ENCODE measurements at places on chromosomes 3 and 15.

GRCh38 chr3:66479532-66479947 lies 21.3 kb downstream of the LRIG1 start:
- DNase-seq: no peak

GRCh38 chr3:25585361-25586166 lies 79.1 kb downstream of the TOP2B start:
- no peak for DNase-seq

DNA sequence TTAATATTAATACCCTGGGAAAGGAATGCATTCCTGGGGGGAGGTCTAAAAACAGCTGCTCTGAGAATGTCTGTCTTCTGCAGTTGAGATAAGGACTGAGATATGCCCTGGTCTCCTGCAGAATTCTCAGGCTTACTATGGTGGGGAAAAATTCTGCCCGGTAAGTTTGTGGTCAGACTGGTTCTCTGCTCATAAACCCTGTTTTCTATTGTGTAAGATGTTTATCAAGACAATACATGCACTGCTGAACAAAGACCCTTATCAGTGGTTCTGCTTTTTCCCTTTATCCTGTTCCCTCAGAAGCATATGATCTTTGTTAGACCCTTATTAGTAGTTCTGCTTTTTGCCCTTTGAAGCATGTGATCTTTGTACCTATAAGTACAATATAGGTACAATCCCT lies 494.6 kb downstream of the CNTN6 start:
- no peak for DNase-seq

DNA sequence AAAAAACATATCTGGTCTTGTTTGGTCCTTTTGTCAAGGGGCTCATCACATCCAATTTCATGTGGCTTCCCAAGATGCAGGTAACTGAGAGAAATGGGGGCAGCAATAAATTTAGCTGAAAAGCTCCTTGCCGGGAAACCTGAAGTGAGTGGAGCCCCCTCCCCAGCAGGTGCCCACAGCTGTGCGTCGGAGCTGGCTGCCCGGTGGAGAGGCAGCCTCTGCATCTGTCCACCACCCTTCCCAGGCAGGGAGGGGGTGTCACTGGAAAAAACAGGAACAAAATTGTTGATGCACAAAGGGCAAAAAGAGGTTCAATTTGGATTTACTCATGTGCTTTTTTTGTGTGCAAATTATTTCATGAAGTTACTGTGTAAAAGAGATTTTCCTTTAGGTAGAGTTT lies 249.4 kb upstream of the LYSMD4 start:
- DNase-seq: no peak

- DNase-seq: no peak
Observed at GRCh38 chr3:89628856-89629670, 521.6 kb downstream of the EPHA3 start.

GRCh38 chr15:81865850-81866537 lies 179.8 kb downstream of the MEX3B start:
- DNase-seq: no peak

DNA sequence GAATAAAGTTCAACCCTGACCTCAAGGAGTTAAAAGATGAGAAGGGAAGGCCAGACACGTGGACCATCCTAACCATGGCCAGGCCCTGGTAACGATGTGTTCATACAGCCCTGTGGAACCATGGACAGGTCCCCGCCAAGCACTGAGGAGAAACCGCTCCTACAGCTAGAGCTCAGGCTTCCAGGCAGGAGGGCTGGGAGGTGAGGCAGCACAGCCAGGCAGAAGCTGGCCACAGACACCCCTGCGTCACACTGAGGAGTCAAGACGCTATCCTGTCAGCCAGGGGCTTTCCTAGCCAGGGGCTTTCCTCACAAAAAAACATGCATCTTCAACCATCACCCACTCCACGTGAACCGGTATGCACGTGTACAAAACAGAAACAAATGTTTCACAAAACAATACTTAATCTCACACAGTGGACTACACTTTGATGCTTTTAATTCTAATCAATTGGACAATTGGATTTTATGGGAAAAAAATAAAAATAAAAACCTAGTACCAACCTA lies 73.2 kb downstream of the TBC1D2B start:
- no peak for DNase-seq

GRCh38 chr3:188734395-188734794 lies 437.4 kb upstream of the TPRG1 start:
- DNase-seq: no peak

GRCh38 chr3:114958930-114959329 lies 188.2 kb downstream of the ZBTB20 start:
- DNase-seq: no peak

DNA sequence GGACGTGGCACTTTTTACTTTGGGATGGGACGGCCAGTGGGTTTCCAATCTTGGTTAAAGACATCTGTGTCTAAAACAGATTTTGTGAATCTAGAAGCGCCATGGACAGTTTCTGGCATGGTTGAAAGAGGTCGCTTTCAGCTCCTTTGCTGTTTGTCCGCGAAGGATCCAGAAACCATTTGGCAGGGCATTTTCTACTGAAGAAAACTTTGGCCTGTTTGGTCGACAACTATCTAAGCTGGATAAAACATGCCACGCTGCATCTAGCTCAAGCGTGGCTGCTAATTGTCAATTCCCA lies 730 bp upstream of the RORA start:
- no peak for DNase-seq

DNA sequence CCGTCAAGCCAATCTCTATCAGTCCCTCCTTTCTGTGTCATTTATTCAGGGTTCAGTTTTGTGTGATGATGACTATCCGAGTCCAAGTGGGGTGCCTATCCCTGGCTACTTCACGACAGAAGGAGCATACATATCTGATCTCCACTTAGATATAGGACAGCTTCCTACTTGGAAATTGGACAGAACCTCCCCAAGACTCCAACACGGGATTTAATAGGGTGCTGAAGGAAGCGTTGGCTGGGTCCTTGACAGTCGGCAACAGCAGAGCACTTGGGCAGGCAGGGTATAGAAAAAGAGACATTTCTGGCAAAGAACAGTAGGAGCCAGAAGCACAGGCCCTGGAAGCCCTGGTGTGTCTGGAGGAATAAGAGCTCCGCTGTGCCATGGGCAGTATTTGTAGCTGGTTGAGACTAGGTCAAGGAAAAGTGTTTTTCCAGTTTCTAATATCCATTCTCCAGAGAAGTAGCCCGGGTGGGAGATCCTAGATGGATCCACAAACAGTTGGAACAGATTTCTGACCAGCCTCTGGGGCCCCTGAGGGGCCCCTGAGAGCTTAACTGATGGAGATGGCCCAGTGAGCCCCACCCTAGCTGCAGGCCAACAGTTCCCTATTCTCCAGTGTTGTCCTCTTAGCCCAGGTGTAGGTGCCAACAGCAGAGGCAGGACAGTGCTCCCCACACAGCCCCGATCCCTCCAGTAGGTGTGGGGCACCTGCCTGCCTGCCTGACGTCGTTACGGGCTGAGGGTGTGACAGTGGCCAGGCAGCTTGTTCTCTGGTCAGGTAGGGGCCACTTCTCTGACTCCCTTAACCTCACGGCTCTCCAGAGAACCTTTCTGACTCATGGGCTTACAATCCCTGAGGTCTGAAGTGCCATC lies 130.8 kb downstream of the CHCHD6 start:
- DNase-seq: no peak

Data from head of caudate nucleus (tissue), 42 donors.